ENCODE measurements at places on chromosomes 12 and 14. TPM values are rescaled to one million over a fixed set of nuclear protein-coding genes. Genes with fewer than 3 reads are reported as not detected.

SAV1 gene
- polyA plus RNA-seq, result 25.4 TPM

TGFB3 gene
- 94.3 TPM for polyA plus RNA-seq

CPNE6 gene
- not detected for polyA plus RNA-seq

DNA sequence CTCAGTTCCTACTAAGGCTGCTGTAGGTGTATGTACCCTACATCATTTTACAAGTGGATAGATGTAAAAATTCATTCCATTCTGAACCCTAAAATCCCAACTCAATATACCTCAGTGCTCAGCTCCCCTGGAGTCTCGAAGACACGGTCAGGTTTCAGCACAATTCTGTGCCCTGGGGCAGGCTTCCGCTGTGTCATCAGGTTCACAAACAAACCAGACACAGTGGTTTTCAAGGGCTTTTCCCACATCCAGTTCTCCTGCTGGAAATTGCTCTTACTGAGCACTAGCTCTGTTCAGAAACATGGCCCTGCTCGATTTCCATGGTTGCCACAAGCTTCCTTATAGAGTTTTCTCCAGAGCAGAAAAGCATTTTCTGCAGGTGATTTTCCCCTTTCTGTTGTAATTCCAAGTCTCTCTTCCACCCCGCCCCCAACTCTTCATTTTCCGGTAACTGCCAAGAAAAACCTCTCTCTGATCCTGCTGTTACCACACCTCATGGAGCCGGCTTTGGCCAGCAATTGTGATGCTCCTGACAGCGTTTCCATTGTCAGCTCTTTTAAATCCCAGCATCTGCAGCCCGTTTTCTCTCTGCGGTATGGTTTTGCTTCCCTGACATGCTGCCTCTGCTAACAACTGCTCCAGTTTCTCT is 483.0 kb upstream of the CCDC196 start:
- no peak for DNase-seq

GRCh38 chr14:67267576-67268328 is 26.5 kb downstream of the PALS1 start:
- no peak for DNase-seq

GRCh38 chr14:80787876-80788275 is 153.7 kb downstream of the CEP128 start:
- DNase-seq, result no peak

- DNase-seq, result no peak
These were observed 27.0 kb downstream of the SYNE3 start for GRCh38 chr14:95489214-95490137.

GRCh38 chr12:121839106-121839992 is 19.3 kb downstream of the HPD start:
- peak; percentile 91 for DNase-seq

DNA sequence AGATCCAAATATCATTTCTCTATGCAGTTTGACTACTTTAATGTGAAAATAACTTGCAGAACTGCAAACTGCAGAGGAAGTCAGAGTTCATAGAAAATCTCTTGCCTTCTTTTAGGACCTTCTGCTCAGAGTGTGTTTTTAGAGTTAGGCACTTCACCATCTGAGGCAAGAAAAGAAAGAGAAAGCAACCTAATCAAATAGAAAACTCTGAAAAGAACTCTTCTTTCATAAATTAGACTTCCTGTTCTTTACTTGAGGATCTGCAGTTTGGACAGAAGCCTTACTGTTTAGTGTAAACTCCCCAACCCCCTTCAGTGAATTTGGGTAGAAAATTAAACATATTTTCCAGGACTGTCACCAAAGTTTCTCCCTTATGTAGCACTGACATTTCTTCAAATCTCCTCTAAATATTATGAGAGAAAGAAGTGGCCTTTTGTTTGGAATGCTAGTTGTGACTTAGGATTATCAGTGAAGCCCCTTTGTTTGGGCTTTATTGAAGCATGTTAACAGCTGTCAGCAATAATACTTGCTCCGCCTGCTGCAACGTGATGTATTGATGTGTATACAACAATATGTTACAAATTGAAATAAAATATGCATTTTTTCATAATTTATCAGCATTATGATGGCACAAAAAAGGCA is 99.5 kb downstream of the PDZRN4 start:
- no peak for DNase-seq

- no peak for DNase-seq
These were observed 25.2 kb downstream of the SPRING1 start for GRCh38 chr12:116712458-116713303.

GRCh38 chr12:127334912-127335644 is 931.9 kb upstream of the TMEM132C start:
- no peak for DNase-seq

- peak; percentile 27 for DNase-seq
These were observed 507 bp downstream of the BAZ2A start for GRCh38 chr12:56629459-56630179.

- DNase-seq, result no peak
These were observed 3.8 kb downstream of the TXNRD1 start for GRCh38 chr12:104219361-104219892.

- no peak for DNase-seq
These were observed 68.0 kb downstream of the PTPRR start for GRCh38 chr12:70852416-70853150.

GRCh38 chr12:2242816-2243215 is 190.0 kb downstream of the CACNA1C start:
- DNase-seq, result no peak

DNA sequence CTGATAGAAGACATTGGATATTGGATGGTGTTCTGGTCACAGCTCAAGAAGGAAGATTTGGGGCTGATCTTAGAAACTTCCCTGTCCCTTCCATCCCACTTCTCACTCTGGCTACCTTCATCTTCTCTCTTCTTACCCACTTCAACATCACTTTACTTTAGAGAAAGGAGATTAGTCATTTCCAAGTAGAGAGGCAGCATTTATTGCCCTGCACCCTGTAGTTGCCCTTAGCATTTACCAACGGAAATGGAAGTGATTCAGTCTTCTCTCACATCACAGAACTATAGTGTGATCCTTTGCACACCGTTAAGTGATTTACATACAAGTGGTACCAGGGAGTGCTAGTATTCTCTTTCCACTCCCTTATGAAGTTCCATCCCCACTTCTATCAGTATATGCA is 52.4 kb downstream of the PHLDA1 start:
- no peak for DNase-seq

DNA sequence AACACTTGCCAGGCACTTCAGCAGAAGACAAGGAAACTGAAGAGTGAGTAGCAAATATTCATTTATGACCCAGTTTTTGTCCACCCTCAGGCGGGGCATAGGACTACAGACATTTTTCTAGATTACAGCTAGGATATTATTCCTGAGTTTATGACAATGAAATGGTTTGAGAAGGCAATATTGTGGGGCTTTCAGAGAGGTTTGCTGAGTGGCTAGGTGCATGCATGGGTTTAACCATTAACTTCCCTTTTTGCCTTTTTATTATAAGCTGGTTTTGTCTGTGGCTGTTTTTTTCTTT is 104.0 kb upstream of the BCAT1 start:
- DNase-seq, result no peak

DNA sequence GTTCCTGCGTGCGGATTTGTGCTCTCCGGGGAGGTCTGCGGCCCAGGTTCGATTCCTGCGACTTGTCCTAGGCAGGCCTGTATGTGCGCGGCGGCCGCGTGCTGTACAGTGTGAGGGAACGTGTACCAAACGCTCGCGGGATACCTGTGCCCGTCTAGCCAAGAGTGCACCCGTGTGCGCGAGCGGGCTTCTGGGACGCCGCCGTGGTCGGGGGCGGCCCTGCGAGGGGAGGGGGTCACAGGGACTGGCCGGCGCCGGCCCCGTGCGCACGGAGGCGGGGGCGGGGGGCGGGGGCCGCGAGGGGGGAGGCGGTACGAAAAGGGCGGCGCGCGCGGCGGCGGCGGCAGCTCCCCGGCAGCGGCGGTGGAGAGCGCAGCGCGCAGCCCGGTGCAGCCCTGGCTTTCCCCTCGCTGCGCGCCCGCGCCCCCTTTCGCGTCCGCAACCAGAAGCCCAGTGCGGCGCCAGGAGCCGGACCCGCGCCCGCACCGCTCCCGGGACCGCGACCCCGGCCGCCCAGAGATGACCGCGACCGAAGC is at the start of gene DLK1:
Gene DLK1, plus strand, starts transcription at position 343 of the 536 bp plus-strand sequence. Its CDS starts 177 bp downstream, at position 520.
- DNase-seq, result no peak

DNA sequence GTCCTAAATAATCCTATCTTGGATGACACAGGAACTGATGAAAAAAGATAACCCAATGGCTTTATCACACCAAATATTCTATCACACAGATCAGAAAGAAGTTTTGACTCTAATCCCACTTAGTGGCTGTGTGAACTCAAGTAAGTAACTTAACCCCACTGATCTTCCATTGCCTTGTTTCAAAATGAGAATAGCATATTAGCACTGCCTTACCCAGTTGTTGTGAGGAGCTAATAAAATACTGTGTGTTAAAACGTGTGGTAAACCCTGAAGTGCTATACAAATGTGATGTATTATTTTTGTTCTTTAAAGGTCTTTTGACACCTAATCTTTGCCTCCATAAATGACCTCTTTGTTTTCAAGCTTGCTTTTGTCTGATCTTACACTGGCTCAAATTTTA is 60.9 kb upstream of the ARID2 start:
- DNase-seq, result no peak

DNA sequence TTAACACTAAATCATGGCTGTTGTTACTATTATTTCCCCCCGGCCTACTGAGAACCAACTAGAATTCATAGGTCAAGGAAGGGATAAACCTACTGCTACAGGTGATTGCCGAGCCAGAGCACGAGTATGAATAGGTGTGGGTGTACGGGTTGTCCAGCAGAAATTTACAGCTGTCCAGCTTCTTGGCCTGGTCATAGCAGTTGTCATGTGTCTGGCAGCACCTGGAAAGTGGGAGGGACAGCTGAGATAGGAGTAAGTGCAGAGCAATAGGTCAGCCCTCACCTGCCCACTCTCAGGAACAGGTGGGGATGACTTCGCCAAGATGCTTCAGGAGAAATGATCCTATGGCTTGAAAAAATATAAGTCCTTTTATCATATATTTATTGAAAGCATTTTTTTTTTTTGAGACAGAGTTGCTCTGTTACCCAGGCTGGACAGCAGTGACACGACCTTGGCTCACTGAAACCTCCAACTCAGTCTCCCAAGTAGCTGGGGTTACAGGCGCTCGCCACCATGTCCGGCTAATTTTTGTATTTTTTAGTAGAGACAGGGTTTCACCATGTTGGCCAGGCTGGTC is 2.6 kb downstream of the PLA2G1B start:
- no peak for DNase-seq

DNA sequence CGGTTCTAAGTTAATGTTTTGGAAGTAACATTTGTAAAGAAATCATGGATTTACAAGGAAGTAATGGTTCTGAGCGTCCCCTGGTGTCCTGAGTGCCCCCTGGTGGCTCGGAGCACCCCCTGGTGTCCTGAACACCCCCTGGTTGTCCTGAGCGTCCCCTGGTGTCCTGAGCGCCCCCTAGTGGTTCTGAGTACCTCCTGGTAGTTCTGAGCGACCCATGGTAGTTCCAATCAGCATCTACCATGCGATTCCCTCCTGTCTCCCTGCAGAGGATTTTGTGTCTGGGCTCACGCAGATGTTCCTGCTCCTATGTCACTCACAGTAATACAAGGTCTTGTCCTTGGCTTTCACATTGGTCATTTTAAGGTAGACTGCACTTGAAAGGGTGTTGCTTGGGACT is 1352.9 kb downstream of the TMEM121 start:
- DNase-seq, result no peak

DNA sequence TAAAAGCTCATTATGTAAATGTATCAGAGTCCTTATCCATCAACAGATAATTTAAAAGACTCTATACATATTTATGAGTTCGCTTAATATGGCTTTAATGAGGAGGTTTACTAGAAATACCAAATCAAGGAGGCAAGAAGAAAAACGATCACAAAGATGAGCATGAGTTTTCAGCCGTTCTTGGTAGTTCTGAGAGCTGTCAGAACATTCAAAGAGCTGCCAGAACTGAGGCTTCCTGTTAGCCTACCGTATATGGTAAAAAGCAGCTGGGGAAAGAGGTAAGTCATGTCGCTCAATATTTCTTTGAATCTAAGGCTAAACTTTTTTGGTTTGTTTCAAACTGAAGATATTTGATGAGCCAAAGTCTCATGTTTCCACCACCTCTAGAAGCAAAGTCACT is 115.3 kb upstream of the PLXNC1 start:
- DNase-seq, result no peak

All from muscle of arm (tissue), 14 donors.